ENCODE measurements at places on chromosomes 4 and X.

GRCh38 chrX:19960913-19961312, 29.9 kb downstream of the BCLAF3 start:
- no peak for DNase-seq

DNA sequence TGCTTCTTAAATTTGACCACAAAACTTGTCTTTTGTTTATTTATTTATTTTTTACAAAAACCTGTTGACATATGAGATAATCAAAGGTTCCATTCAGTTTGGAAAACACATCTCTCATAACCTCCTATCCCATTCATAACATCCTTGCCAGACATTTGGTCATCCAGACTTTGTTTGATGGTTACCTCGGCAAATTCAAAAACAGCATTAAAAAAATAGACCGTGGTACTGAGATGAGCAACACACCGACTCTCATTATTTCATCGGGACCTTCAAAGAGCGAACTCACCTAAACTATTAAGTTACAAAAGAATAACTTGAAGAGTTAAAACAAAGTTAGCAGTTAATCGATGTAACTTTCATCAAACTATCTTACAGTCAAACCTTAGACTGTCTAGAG, 85.8 kb upstream of the RPS6KA3 start:
- no peak for DNase-seq

GRCh38 chr4:173443121-173443520, 44.2 kb upstream of the SCRG1 start:
- no peak for DNase-seq

DNA sequence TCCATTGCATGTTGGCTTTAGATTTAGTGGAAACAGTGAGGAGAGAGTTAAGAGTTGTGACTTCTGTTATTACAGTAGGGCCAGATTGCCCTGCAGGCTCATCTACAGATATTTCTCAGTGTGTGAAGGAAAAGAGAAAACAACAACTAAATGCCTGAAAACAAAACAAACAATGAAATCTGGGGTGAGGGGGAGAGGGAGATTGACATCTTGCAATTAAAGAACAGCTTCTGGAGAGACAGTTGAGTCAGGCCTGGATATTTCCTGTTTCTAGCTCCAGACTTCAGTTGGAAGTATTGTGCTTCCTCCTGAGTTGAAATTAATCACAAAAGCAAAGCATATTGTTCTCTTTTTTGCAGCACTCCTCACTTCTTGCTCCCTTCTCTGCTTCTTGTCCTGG, 108.3 kb upstream of the SCML1 start:
- no peak for DNase-seq

GRCh38 chr4:20172070-20172760, 79.5 kb upstream of the SLIT2 start:
- DNase-seq: no peak

- DNase-seq: no peak
Observed at GRCh38 chrX:15405846-15406245, 21.6 kb upstream of the VEGFD start.

- DNase-seq: no peak
Observed at GRCh38 chrX:136694431-136695087, 46.6 kb downstream of the CD40LG start.

GRCh38 chrX:55524487-55524886, 34.8 kb upstream of the USP51 start:
- DNase-seq: no peak

GRCh38 chrX:102138064-102138463, 4.2 kb downstream of the TCEAL6 start:
- no peak for DNase-seq

GRCh38 chr4:6811165-6811564, 28.6 kb downstream of the KIAA0232 start:
- DNase-seq: no peak

DNA sequence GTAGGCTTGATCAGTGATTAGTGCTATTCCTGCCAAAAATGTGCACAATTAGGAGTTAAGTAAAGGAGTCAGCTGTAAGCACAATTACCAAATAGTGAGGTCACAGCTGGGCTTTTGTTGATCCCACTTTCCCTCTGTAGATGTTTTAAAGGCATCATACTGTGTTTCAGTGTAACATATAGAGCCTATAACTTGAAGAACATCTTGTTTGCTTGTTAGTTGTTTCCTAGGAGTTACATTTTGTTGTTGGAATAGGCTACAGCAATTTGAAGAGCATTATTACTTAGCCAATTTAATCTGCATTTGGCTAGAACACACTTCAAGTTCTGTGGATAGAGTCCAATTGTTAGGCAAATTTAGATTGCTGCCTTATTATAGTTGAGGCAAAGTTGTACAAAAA, 210.7 kb upstream of the MAD2L1 start:
- DNase-seq: no peak

DNA sequence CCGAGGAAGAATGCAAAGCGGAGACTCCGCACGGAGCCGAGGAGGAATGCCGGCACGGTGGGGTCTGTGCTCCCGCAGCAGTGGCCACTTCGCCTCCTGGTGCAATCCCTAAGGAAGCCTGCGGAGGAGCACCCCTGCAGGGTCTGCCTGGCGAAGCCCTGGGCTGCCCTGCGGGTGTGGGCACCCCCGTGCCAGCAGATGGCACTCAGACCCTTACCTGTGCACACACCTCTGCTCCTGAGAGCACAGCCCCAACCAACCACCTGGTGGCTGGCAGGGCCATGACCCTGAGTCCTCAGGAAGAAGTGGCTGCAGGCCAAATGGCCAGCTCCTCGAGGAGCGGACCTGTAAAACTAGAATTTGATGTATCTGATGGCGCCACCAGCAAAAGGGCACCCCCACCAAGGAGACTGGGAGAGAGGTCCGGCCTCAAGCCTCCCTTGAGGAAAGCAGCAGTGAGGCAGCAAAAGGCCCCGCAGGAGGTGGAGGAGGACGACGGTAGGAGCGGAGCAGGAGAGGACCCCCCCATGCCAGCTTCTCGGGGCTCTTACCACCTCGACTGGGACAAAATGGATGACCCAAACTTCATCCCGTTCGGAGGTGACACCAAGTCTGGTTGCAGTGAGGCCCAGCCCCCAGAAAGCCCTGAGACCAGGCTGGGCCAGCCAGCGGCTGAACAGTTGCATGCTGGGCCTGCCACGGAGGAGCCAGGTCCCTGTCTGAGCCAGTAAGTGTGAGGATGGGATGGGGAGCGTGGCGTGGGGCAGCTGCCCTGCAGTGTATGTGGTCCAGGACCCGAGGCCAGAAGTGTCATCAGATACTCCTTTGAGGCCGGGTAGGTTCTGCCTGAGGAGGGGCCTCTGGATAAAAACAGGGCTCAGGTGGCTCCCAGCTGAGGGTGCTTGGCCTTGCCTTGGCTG, 7.0 kb downstream of the TACC3 start:
- DNase-seq: no peak

GRCh38 chr4:76282941-76283689, 23.4 kb upstream of the STBD1 start:
- DNase-seq: no peak

- no peak for DNase-seq
Observed at GRCh38 chrX:53547668-53548067, 113.5 kb upstream of the HSD17B10 start.

DNA sequence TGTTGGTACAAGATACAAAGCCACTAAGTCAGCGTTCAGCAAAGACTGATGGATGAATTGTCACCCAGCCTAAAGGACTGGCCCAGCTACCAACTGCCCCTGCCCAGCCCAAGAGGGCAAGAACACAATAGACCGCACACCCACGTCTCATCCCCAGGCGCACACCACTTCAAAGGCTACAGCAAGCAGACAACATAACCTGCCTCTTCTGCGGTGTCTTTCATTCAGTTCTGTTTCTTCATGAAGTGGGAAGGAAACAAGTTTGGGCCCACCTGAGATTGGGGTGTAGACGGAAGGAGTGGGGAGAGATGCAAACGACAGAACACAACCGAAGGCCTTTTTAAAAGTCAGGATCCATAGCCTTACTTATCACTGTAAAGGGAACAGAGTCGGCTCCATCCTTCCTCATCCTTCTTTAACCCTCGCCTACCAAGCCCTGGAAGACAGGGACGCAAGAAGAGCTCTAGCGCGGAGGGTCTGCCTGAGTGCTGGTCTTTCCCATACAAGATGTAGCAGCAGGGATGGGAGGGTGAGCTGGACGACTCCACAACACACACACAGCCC, 691 bp downstream of the SCARB2 start:
- no peak for DNase-seq

- no peak for DNase-seq
Observed at GRCh38 chr4:153517159-153517558, 51.0 kb downstream of the TMEM131L start.

- DNase-seq: no peak
Observed at GRCh38 chr4:140867356-140867755, 111.2 kb upstream of the TBC1D9 start.

GRCh38 chrX:147738265-147738664, 173.5 kb upstream of the FMR1 start:
- DNase-seq: no peak

DNA sequence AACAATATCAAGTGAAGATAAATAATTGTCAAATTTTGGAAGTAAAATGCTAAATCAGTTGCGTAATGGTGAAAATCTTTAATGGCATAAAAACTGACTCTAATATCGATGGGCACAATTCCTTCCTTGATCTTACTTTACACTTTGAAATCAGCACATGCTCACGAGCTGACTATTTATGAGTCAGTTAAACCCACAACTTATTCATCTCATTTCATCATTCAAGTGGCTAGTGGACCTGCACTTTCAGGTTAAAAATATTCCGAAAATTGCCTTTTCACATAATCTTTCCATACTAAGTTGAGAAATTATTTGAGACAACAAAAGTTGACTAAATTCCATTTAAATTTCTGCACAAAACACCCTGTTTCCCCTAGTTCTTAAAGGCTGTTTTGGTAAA, 582.1 kb upstream of the TENM3 start:
- DNase-seq: no peak

- no peak for DNase-seq
Observed at GRCh38 chrX:129769467-129770154, 10.1 kb upstream of the SASH3 start.

- no peak for DNase-seq
Observed at GRCh38 chrX:15989716-15990115, 133.6 kb upstream of the GRPR start.

GRCh38 chr4:182213004-182213403, 30.2 kb upstream of the TENM3 start:
- DNase-seq: no peak

DNA sequence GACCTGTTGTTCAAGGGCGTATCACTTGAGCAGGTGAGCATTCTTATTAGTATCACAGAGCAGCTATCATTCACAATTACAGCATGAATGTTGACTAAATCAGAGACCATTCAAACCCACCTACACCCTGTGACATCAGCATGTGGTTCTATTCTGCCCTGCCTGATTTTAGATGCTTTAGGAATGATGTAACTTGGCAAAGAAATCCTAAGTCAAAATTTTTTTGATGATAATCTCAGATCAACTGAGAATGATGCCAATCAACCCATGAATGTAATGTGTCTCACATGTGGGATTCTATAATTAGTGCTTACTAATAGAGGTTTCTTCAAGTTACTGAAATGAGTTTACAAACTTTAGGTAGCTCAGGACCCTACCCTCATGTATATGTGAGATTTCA, 13.4 kb upstream of the CHIC2 start:
- no peak for DNase-seq

DNA sequence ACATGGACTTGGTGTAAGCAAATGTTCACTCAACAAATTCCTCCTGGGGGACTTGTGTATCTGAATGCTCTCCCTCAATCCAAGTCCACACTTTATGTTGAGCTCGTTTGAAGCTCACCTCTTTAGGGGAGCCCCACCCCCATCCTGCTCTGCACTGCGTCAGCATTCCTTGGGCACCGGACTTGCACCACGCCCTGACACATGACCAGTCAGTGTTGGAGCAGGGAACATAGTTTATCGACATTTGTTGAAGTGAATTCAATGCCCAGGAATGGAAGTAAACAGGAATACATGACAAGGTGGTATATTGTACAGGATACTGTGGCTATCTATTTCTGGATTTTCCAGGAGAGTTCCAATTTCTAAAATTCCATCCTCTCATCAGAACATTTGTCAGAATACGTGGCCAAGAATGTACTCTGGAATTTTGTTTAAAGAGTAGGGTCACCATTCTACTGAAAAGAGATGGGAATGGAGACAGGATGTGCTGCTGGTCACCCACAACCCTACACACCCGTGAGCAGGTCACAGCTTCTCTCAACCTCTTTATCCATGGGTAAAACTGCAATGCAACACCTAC, 60.0 kb upstream of the LNX1 start:
- DNase-seq: no peak

- no peak for DNase-seq
Observed at GRCh38 chrX:102154900-102155805, 624 bp downstream of the BEX5 start.

DNA sequence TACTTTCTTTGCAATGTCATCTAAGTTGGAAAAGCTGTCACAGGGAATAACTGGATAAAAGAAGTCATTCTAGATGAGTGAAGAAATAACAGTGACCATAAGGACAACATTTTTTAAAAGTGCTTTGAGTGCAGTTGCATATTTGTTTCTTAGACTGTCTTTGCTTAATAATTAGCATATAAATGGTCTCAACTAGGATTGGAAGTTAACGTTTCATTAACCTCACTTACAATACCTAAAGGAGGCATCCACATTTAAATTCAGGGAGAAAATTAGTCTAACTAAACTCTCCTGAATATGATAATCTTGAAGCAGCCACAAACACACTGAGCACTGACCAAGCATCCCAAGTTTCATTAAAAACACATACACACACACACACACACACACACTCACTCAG, 780.7 kb downstream of the PCDH18 start:
- no peak for DNase-seq

- no peak for DNase-seq
Observed at GRCh38 chr4:25703731-25704388, 48.2 kb downstream of the SLC34A2 start.

GRCh38 chrX:153642051-153642654, 4.8 kb upstream of the DUSP9 start:
- DNase-seq: no peak

- DNase-seq: no peak
Observed at GRCh38 chr4:48683784-48684666, 96.1 kb downstream of the FRYL start.

DNA sequence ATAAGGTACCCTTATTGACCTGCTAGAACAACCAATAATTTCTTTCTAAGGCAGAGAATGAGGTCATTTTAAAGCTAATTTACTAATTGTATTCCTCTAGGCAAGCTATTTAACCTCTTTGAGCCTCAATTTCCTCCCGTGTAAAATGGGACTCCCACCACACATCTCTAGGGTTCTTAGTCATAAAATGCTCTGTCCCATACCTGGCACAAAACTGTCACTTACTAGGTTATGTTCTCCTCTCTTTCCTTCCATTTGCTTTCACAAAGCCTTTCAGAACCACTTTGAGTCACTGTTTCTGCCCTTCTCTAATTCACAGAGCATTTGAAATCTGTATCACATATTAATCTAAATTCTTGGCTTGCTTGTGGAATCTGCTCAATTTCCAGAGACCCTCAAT, 2.4 kb upstream of the GPR82 start:
- no peak for DNase-seq

DNA sequence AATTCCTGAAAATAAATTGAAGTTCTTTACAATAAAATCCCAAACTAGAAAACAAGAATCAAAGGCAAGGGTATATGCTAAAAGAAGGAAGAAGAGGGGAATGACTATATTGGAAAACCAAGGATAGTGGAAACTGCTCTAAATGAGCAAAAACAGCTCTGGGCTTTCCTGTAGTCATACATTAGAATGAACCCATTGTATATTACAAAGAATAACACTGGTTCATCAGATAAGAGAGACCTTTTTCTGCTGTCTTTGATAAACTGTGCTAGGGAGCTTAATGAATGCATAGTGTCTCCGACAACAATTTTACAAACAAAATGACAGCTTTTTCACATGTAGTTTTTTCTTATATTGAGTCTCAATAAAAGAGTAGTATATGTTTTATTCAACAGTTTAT, 26.6 kb downstream of the TLR2 start:
- DNase-seq: no peak

GRCh38 chr4:19151684-19152083, 1100.0 kb upstream of the SLIT2 start:
- no peak for DNase-seq
